Activated CD8-positive, alpha-beta T cell treated with anti-CD3 and anti-CD28 coated beads for 36 hours (primary cell): ENCODE measurements at places on chromosomes 2 and 18. TPM values are rescaled to one million over a fixed set of nuclear protein-coding genes. Genes with fewer than 3 reads are reported as not detected.

GRCh38 chr2:239082425-239082824, 234.5 kb downstream of the TWIST2 start:
- no peak for DNase-seq
- H3K36me3 ChIP-seq: no peaks in the 10 kb centered on the region
- no peaks in the 10 kb centered on the region for H3K4me1 ChIP-seq
- H3K27me3 ChIP-seq: no peaks in the 10 kb centered on the region
- H3K27ac ChIP-seq: no peak overlapping the region
- no peak overlapping the region for H3K4me3 ChIP-seq

GRCh38 chr2:223786943-223787342, 50.4 kb downstream of the AP1S3 start:
- DNase-seq: no peak
- H3K27ac ChIP-seq: no peak overlapping the region
- no peaks in the 10 kb centered on the region for H3K27me3 ChIP-seq

GRCh38 chr18:56637711-56638231, 621 bp downstream of the TXNL1 start:
- peaks cover 28% of the 10 kb centered on the region for H3K36me3 ChIP-seq
- H3K4me3 ChIP-seq: peak overlapping the region; percentile 100
- peak overlapping the region; percentile 96 for H3K27ac ChIP-seq
- H3K4me1 ChIP-seq: peaks cover 33% of the 10 kb centered on the region
- DNase-seq: peak; percentile 33
- no peaks in the 10 kb centered on the region for H3K27me3 ChIP-seq

GRCh38 chr2:143745060-143745459, 615.8 kb downstream of the ARHGAP15 start:
- no peak for DNase-seq
- H3K4me3 ChIP-seq: no peak overlapping the region
- H3K36me3 ChIP-seq: peaks cover 12% of the 10 kb centered on the region
- peaks cover 3% of the 10 kb centered on the region for H3K4me1 ChIP-seq

GRCh38 chr2:2860589-2861300, 516.9 kb downstream of the EIPR1 start:
- H3K4me3 ChIP-seq: no peak overlapping the region
- H3K4me1 ChIP-seq: no peaks in the 10 kb centered on the region
- H3K27ac ChIP-seq: no peak overlapping the region

SCTR gene
- not detected for total RNA-seq

GPR75 gene
- 0.88 TPM for total RNA-seq

- H3K36me3 ChIP-seq: no peaks in the 10 kb centered on the region
- peaks cover 4% of the 10 kb centered on the region for H3K4me1 ChIP-seq
- no peak overlapping the region for H3K4me3 ChIP-seq
- H3K27ac ChIP-seq: no peak overlapping the region
- no peak for DNase-seq
Measured at GRCh38 chr2:41710944-41711343, 336.9 kb upstream of the PKDCC start.

- no peak for DNase-seq
- no peaks in the 10 kb centered on the region for H3K27me3 ChIP-seq
- no peaks in the 10 kb centered on the region for H3K4me1 ChIP-seq
- H3K36me3 ChIP-seq: no peaks in the 10 kb centered on the region
- no peak overlapping the region for H3K4me3 ChIP-seq
- no peak overlapping the region for H3K27ac ChIP-seq
Measured at GRCh38 chr2:50724837-50725236, 307.1 kb downstream of the NRXN1 start.

DNA sequence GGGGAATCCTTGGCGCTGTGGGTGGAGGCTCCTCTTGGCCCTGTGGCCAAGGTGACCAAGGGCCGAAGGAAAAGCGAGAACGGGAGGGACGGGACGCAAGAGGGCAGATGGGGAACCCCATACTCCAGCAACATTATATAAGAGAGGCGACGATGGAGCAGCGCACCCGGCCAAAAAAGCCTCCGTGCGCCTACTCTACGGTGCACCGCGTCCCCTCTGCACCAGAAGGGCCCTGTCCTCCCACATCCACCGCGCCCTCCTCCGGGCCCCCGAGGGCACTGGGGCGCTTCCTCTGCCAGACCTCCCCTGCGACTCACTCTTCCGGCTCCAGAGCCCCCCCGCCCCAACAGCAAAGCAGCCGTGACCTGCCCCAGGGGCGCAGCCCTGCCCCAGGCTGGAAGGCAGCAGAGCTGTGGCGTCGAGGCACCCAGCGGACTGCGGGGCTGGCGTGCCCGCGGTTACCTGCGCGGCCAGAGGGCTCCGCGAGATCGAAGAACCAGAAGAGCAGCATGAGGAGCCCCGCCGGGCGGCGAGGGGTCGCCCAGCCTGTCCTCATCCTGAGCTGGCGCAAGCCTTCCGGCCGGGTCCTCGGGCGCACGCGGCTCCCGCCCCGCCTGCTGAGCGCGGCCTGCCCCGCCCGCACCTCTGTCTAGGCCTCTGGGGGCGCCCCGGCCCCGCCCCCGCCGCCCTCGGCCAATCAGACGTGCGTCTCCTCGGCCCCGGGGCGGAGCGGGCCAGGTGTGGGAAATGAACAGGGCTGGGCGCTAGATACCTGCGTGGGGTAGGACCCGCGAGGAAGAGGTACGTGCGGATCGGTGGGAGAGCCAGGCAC, 106.3 kb upstream of the CD302 start:
- no peaks in the 10 kb centered on the region for H3K27me3 ChIP-seq
- peak; percentile 88 for DNase-seq
- peaks cover 29% of the 10 kb centered on the region for H3K36me3 ChIP-seq
- peaks cover 61% of the 10 kb centered on the region for H3K4me1 ChIP-seq
- peak within 1 kb of the TSS; percentile 93 for H3K27ac ChIP-seq
- peak within 1 kb of the TSS; percentile 91 for H3K4me3 ChIP-seq

GRCh38 chr2:174522553-174522952, 35.7 kb upstream of the GPR155 start:
- peaks cover 13% of the 10 kb centered on the region for H3K4me1 ChIP-seq
- no peak overlapping the region for H3K27ac ChIP-seq
- DNase-seq: no peak
- no peak overlapping the region for H3K4me3 ChIP-seq
- no peaks in the 10 kb centered on the region for H3K27me3 ChIP-seq

DNA sequence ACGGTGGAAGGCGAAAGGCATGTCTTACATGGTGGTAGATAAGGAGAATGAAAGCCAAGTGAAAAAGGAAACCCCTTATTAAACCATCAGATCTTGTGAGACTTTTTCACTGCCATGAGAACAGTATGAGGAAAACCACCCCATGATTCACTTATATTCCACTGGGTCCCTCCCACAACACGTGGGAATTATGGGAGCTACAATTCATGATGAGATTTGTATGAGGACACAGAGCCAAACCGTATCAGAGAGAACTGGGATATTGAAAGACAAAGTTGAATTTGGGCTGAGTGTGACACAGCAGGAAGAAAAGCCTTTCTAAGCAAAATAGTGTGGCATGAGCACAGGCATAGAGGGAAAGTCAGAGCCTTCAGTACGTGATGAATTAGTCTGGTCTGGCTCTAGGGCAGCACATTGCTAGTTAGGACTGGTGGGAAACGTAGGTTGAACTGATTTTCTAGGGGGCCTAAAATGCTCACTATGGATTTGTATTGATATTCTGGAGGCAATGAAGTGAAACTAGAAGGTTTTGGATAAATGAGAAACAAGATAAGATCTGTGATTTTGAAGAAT, 84.8 kb upstream of the RND3 start:
- no peak overlapping the region for H3K27ac ChIP-seq
- no peaks in the 10 kb centered on the region for H3K36me3 ChIP-seq
- no peaks in the 10 kb centered on the region for H3K4me1 ChIP-seq
- H3K27me3 ChIP-seq: no peaks in the 10 kb centered on the region

DNA sequence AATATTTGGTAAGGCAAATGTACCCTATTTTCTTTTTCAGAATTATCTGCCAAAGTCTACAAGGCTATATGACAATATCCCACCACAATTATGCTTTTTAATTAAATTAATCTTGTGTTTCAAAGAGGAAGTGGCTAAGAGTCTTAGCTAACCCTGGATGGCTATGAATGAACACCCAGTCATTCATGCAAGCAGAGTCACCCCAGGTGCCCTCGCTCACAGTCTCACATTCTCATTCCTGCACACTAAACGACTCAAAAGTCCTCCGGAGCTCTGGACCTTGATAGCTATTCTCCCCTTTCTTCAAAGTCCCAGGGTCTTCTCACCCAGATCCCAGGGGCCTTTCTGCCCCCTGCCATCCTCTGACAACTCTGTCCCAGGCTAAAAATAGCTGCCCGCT, 42.1 kb upstream of the MRPL19 start:
- no peak overlapping the region for H3K27ac ChIP-seq
- no peak for DNase-seq
- peaks cover 35% of the 10 kb centered on the region for H3K27me3 ChIP-seq
- H3K4me3 ChIP-seq: no peak overlapping the region

EFEMP1 gene
- not detected for total RNA-seq

DNA sequence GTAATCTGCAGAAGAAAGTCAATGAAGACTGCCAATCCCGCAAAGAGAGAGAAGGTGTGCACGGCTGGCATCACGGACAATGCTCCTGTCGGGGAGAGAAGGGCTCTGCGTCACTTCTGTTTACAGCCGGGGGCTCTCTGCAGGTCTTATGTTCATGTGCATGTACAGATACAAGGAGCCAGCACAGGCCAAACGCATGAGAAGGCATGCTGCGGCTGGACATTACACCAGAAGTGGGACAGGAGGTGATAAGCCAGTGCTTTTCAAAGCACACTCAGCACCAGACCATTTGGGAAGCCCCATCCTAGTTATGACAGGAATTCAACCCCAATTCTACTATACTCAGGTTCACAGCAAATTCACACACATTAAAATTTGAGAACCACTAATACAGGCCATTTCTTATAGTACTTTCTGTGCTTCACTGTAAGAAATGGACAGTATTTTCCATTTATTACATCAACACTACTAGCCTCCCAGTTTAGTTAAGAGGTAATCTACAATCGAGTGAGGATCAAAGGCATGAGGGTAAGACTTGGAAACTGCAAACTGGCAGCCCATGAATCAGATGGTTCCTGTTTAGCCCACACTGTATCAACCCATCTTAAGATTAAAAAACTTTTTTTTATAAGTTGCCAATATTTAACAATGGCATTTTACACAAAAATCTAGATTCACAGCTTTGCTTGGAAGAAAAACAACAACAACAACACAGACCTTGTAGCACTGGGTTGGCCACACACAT, 38.2 kb downstream of the RMC1 start:
- peaks cover 31% of the 10 kb centered on the region for H3K4me1 ChIP-seq
- H3K27me3 ChIP-seq: no peaks in the 10 kb centered on the region
- no peak for DNase-seq
- H3K4me3 ChIP-seq: no peak overlapping the region
- peaks cover 46% of the 10 kb centered on the region for H3K36me3 ChIP-seq

DNA sequence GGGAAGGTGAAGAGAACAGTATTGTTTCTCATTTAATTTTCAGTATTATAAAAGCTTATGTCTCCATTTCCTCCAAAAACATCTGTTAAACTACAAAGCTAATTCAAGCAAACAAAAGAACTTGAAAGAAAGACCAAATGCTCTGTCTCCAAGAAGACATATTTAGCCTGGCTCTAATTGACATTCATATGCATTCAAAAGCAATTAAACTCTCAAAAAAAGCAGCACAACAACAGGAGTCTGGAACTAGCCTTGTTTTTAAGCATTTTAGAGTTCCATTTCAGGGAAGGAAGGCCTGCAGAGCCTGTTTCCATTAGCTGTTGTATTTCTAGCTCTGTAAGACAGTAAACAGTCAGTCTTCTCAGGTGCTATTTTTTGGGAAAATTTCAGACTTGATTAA, 447.9 kb downstream of the TDRD15 start:
- H3K4me1 ChIP-seq: no peaks in the 10 kb centered on the region
- H3K4me3 ChIP-seq: no peak overlapping the region
- H3K36me3 ChIP-seq: no peaks in the 10 kb centered on the region
- no peak overlapping the region for H3K27ac ChIP-seq

DNA sequence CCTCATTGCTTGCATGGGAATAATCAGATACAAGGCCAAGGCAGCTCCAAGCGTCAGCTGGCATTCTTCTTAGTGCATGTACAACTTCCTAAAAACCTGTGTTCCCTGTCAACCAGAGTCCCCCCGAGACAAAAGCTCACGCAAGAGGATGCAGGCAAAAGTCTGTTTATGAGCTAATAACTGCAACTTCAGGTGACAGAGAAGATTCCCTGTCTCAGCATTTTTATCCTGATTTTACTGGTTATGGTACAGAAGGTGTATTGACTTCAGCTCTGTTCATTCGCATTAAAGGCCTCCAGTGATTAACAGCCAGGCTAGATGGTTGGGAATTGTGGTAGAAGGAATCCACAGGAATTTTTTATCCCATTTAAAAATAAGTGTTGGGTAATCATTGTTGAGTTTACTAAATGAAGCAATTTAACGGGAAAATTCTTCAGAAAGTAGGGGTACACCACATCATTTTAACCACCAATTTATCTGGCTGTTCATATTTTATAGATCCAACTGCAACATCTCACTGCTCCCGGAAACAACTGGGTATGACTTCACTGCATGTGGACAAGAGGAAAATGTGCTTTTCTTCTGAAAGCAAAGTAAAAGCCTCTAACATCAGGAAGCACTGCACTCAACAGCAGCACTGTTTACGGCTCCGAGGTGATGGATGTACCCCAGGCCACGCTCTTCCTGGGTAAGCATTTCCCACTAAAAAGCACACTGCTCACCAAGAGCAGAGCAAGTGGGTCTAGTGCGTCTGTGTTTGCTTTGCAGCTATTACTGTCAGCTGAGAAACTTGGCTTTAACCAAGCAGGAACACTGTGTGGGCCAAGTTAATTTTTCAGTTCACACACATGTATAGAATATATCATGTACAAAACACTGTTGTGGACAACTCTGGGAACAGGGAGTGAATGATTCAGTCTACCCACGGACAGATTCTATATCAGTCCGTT, 31.9 kb downstream of the CCBE1 start:
- no peaks in the 10 kb centered on the region for H3K4me1 ChIP-seq
- H3K36me3 ChIP-seq: no peaks in the 10 kb centered on the region
- H3K27ac ChIP-seq: no peak overlapping the region
- H3K4me3 ChIP-seq: no peak overlapping the region
- H3K27me3 ChIP-seq: peaks cover 4% of the 10 kb centered on the region

DNA sequence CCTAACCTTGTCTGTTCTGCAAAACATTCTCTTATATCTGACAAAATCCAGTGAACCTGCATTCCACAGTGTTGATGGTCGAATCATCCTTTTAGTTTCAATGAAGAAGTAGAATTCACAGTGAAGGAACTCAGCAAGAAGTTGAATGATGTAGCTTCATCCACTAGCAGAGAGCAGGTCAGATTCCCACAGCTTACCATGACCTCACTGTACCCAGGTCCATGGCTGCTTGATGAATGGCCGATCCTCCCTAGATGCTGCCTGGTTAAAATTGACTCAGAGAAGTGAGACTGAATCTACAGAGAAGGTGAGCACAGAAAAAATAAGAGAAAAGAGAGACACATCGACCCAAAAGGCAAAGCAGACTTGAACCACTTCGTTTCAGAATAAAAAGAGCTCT, 906.0 kb upstream of the CHAC2 start:
- H3K4me1 ChIP-seq: no peaks in the 10 kb centered on the region
- no peak overlapping the region for H3K4me3 ChIP-seq
- no peak overlapping the region for H3K27ac ChIP-seq
- H3K36me3 ChIP-seq: no peaks in the 10 kb centered on the region
- no peak for DNase-seq

FBLN7 gene
- total RNA-seq: 7.4 TPM
